ENCODE measurements at places on chromosomes 16 and 17. TPM values are rescaled to one million over a fixed set of nuclear protein-coding genes. Genes with fewer than 3 reads are reported as not detected.

Gene GRB7
- 1.4 TPM for total RNA-seq

Gene SPECC1
- 89.8 TPM for total RNA-seq

Gene SEZ6L2
- 0.63 TPM for total RNA-seq

Gene FHOD1
- 28.5 TPM for total RNA-seq

Gene KRTAP4-6
- not detected for total RNA-seq

Gene ZNF48
- total RNA-seq = 11.1 TPM

Gene SLC52A1
- total RNA-seq = not detected

Gene KCNJ18
- not detected for total RNA-seq

Gene AKAP1
- 132 TPM for total RNA-seq

Gene NHERF2
- total RNA-seq = 84.1 TPM

Gene ZSCAN10
- total RNA-seq = not detected

Measured in thoracic aorta (tissue), 2 donors.